ENCODE measurements at places on chromosomes 4 and X.

- no peak for DNase-seq
These were observed 27.7 kb upstream of the PROM1 start for GRCh38 chr4:16111533-16111932.

GRCh38 chr4:3461515-3462291 lies 1.4 kb upstream of the DOK7 start:
- no peak for DNase-seq

DNA sequence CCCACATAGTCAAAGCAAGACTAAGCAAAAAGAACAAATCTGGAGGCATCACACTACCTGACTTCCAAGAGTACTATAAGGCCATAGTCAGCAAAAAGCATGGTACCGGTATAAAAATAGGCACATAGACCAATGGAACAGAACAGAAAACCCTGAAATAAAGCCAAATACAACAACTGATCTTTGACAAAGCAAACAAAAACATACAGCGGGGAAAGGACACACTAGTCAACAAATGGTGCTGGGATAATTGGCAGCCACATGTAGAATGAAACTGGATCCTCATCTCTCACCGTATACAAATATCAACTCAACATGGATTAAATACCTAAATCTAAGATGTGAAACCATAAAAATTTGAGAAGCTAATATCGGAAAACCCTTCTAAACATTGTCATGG lies 819.3 kb upstream of the FRG1 start:
- no peak for DNase-seq

GRCh38 chr4:99090481-99091215 lies 2.1 kb upstream of the ADH5 start:
- DNase-seq, result no peak

DNA sequence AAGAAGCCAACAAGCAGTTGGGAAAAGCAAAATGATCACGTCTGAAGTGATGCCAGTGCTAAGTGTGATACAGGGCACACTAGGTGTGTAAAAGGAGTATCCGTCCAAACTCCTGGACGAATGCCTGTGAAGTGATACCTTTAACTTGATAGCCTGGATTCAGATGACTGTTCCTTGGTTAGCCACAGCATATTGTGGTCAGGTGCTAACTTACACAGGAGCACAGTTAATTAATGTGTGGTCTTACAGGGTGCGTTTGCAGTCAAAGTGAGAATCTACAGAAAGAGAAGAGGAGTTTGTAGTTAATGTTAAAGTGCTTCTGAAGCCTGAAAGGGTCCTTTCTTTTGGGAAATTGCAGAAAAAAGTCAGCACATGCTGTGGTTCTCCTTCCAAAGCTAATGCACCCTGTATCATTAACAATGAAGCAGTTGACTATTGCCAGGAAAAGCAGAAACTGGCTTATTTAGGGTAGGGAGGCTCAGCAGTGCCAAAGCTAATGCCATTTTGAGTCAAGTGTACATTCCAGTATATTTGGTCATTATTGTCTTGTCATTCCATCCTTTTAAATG lies 61.1 kb downstream of the DCLK2 start:
- DNase-seq, result no peak

DNA sequence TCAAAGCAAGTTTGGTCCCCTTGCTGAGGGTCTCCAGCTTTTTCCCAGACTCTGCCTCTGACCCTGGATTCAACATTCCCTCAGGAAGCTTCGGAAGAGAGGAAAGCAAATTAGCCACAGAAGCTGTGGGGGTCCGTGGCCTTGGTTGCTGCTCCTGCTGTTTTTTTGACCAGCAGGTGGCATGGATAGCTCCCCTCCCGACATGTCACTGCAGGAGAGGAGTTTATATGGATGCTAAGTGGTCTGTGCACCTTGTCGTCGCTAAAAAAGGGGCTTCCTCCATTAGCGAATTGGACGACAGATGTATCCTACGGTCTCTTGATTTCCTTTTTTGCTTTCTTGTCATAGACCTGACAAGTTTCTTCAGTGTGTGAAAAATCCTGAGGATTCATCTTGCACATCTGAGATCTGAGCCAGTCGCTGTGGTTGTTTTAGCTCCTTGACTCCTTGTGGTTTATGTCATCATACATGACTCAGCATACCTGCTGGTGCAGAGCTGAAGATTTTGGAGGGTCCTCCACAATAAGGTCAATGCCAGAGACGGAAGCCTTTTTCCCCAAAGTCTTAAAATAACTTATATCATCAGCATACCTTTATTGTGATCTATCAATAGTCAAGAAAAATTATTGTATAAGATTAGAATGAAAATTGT lies 70.2 kb downstream of the CD38 start:
- DNase-seq, result no peak

DNA sequence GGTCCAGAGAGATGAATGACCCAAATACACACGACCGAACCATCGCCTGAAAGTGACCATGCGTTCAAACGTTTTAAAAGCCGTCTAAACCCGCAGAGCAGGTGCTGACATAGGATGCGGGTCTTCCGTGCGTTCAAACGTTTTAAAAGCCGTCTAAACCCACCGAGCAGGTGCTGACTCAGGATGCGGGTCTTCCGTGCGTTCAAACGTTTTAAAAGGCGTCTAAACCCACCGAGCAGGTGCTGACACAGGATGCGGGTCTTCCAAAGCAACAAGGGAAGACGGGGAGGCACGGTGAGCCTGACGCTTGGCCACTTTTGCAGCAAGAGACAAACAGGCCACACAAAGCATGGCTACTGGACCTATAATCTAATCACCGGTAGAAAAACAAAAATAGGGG lies 47.2 kb downstream of the GAK start:
- no peak for DNase-seq

- no peak for DNase-seq
These were observed 151.6 kb downstream of the EMCN start for GRCh38 chr4:100366213-100366612.

DNA sequence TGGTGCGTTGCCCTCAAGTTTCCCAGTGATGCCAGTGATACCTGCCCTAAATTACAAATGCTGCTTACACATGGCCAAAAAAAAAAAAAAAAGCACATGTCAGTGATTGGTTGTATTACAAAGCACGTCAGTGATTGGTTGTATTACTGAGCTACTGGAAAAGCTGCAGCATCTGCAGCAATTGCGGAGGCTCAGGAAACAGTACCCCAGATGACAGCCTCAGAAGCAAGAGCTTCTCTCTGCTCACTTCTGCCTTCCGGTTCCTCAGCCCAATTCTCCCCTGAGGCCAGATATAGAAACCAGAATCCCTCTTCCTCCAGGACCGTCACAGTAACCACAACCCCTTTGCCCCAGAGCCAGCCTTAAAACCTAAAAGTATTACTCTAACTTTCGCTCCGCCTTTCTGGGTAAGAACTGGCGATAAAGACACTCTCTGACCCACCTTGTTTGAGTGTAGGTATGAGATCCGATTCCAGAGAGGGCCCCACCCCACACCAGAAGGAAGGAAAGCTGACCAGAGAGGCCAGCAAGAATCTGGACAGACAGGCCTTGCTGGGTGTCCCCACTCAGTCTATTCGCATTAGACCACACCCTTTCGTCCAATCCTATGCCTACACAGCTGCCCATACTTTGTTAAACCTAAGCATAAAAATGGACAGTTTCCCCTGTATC lies 85.0 kb upstream of the SORBS2 start:
- DNase-seq, result no peak

- no peak for DNase-seq
These were observed 341.4 kb upstream of the INTU start for GRCh38 chr4:127291316-127291715.
